CD8-positive, alpha-beta T cell (primary cell): ENCODE measurements at places on chromosomes 6 and 20.
A peak's percentile ranks its signal among the peaks of the same experiment; 100 is the strongest.

GRCh38 chr6:1775441-1775840 is 165.7 kb downstream of the FOXC1 start:
- no peak for DNase-seq

- no peak for DNase-seq
Measured at GRCh38 chr6:79640146-79641111, 9.3 kb downstream of the SH3BGRL2 start.

GRCh38 chr20:21615617-21616080 is 89.8 kb upstream of the PAX1 start:
- peak; percentile 22 for DNase-seq

DNA sequence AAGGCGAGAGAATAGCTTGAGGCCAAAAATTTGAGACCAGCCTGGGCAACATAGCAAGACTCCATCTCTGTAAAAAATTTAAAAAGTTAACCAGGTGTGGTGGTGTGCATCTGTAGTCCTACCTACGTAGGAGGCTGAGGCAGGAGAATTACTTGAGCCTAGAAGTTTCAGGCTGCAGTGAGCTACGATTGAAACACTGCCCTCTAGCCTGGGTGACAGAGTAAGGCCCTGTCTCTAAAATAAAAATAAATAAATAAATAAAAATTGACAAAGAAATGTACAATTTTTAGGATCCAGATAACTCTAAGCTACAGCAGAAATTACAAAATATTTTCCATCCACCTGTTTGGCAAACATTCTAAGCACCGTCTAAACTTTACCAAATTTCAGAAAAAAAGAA is 941.0 kb upstream of the ADGRB3 start:
- no peak for DNase-seq

GRCh38 chr6:7916959-7917358 is 6.4 kb upstream of the TXNDC5 start:
- DNase-seq = no peak

- no peak for DNase-seq
Measured at GRCh38 chr6:165060720-165061119, 248.7 kb downstream of the C6orf118 start.

DNA sequence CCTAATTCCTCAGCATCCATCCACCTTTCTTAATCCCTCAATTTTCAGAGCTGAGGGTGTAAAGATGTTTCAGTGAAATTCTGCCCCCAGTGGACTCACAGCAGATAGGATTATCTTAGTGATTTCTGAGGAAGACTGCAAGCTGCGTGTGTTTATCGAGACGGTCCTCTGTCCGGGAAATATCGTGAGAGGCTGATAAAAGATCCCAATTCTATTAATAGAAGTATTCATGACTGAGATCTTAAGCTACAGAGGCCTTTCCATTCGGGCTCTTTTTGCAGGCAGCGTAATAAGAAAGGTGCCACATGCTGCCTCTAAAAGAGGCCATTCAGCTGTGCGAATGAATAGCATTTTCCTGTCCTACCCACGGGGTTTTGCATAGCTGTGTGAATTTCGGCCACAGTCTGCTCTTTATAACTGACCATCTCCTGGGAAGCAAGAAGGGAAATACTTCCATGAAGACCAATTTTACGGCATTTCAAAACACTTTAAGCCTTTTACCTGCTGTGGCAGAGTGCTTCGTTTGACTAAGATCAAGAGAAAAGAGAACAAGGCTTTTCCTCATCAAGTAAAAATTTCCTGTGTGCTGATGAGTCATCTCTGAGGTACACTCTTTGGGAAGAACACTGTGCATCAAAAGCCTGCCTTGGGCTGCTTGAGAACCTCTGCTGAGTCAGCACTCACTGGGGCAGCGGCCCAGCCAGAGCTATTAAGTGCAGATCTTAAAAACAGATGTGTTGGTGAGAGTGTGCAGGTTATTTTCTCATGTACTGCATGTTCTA is 208.8 kb downstream of the ARHGAP18 start:
- DNase-seq = no peak

GRCh38 chr20:50107086-50107660 is 5.8 kb downstream of the UBE2V1 start:
- DNase-seq = no peak

GRCh38 chr6:135260612-135261011 is 79.5 kb downstream of the MYB start:
- no peak for DNase-seq

GRCh38 chr6:26158581-26159356 is 71.5 kb downstream of the HFE start:
- peak; percentile 46 for DNase-seq

DNA sequence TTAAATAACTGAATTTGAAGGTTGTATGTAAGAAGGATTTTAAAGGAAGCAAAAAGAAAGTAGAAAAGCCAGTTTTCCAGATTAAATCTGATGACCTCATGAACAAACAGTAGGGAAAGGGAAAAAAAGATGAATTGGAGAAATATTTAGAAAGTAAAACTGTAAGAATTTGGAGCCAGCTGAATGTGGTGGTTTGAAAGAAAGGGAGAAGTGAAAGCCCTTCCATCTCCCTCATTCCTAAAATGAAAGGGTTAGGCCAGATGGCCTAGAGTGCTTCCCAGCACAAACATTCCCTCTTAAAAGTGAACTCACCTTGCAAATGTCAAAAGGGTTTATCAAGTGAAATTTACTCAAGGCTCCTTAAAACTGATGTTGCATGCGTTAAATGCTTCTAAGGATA is 139.3 kb upstream of the COL21A1 start:
- no peak for DNase-seq

DNA sequence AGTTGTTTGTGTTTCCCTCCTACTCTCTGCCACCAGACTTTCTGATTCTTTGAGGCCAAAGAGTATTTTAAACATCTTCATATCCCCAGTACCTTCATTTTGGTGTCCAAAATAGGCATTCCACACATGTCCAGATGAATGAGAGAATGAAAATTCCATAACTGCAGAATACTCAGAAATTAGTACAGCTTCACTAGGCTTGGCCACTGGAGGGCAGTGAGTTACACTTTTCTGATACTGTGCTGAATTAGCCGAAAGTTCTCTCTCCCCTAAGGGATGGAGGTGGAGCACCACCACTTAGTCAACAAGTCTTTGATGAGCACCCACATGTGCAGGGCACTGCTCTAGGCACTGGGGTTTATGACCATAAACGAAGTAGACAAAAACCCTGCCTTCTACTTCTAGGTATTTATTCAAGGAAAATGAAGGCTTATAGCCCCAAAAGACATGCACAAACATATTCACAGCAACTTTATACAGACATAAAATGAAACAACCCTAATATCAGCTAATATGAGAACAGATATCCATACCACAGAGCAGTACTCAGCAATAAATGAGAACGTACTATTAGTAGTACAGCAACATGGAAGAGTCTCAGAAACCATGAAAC is 46.1 kb upstream of the TMEM217 start:
- no peak for DNase-seq

DNA sequence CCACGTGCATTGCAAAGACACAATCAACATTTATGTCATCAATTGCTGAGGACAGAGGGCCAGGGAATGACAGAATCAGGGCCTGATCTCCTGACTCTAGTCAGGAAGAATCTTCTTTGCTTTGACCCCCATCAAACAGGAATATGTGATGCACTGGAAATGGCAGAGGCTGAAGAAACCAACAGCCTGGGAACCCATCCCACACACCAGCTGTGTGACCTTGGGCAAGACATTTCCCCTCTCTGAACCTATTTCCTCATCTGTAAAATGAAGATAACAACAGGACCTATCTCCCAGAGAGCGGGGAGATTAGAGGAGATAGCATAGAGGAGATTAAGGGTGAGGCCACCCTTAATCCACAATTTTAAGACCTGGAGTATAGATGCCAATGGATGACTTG is 1.5 kb downstream of the HNF4A start:
- DNase-seq = no peak

- DNase-seq = no peak
Measured at GRCh38 chr6:139533171-139533570, 158.7 kb upstream of the CITED2 start.

DNA sequence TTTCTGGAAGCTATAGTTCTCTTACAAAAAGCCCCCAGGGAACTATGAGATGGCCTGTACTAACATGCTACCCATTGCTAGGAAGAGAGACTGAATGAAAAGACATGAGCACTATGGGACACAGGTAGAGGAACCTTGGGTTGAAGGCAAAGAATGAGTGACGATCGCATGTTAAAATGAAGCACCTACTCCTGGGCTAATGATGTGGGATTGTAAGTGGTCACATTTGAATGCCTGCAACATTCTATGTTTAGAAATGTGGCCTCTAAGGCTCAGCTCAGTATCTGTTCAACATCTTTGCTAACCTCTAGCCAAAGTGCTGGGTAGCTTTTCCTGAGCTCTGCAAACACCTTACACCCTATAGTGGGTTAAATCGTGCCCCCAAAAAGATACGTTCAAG is 5.2 kb upstream of the ZC3H12D start:
- DNase-seq = no peak

- DNase-seq = no peak
Measured at GRCh38 chr20:48198929-48199451, 413.7 kb upstream of the SULF2 start.

DNA sequence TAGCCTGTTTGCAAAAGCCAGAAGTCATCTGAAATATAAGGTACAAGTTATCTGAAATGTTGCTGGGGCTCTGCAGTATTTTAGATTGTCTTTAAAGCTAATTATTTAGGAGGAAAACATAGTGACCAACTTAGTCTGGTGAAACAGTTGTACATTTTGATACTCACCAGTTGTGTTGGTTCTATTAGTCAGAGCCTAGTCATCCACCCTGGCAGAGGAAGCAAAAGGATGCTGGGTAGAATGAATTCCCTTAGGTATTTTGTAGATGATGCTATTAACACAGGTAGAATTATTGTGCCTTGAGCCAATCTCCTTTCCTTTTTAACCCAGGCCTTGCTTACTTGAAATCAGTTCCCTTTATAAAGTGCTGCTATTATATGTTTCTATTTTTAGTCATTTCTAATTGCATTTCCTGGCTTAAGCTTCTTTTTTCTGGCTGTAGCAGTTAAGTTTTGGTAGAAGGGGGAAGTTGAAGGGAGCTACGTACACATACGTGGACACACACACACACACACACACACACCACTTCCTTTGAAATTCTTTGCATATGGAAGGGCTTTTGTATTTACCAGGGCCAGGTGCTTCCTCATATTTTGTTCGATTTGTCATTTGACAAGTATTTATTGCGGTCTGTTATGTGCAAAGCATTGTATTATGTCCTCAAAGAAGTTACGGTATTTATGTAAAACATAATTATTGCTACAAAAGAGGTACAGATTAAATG is 82.4 kb downstream of the RTN4IP1 start:
- no peak for DNase-seq

DNA sequence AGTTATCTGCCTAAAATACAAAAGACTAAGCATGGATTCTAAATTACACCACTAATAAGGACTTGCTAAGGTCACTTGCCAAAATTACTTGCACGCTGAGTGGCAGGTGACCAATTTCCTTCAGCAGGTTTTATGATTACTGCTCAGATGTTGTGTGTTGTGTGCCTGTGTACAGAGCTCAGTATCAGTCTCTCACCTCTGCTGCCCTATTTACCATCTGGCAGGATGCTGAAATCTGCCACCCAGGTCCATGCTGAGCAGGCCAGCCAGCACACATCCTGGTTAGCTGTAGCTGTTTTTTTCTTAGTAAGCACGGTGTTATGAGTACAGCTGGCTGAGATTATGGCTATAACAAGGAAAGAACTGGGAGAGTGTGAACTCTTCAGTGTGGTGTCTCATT is 34.0 kb downstream of the ELOVL4 start:
- no peak for DNase-seq

DNA sequence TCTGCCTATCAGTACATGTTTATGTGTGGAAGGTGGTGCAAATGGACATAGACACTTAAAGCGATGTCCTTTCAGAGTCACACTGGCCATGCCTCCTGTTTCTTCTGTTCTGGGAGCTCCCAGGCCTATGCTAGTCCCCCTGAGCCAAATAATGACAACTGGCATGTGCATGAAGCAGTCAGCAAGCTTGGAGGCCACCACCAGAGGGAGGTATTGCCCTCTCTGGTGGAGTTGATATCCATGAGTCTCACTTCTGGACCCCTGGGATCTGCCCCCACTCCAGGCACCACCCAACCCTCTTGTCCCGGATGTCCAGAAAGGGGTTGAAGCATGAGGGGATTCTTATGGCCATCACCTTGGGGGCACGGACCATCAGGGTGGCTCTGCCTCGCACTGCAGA is 172.2 kb downstream of the AIG1 start:
- no peak for DNase-seq

GRCh38 chr6:152218887-152219286 is 411.4 kb downstream of the ESR1 start:
- DNase-seq = no peak

- no peak for DNase-seq
Measured at GRCh38 chr20:54023406-54023805, 47.0 kb downstream of the BCAS1 start.

GRCh38 chr6:36079601-36080000 is 50.7 kb upstream of the MAPK13 start:
- DNase-seq = no peak
